Activated naive CD8-positive, alpha-beta T cell treated with anti-CD3 and anti-CD28 coated beads for 36 hours (primary cell): ENCODE measurements at places on chromosomes 16 and 17.
A peak's percentile ranks its signal among the peaks of the same experiment; 100 is the strongest.

DNA sequence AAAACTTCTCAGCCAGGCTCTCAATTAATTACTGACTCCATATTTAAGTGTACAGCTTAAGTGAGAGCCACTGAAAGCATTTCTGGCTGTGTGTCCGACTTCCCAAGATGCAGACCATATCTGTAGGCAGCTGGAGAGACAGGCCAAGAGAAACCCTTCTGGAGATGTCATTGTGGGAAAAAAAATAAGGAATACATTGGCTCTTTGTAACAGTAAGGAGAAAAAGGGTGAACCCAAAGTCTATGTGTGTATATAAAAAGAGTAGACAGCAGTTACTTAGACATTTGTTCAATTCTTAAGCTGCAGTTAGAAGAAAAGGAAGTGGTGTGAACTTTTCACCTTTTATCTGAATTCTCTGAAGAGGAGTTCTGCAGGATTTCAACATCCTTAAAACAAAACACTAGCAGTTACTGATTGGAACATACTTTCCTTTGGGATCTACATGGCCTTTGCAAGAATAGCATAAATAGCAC lies 21.7 kb downstream of the FAM117A start:
- H3K36me3 ChIP-seq, result peaks cover 17% of the 10 kb centered on the region
- no peaks in the 10 kb centered on the region for H3K27me3 ChIP-seq
- no peak for DNase-seq
- H3K4me1 ChIP-seq, result peaks cover 84% of the 10 kb centered on the region

DNA sequence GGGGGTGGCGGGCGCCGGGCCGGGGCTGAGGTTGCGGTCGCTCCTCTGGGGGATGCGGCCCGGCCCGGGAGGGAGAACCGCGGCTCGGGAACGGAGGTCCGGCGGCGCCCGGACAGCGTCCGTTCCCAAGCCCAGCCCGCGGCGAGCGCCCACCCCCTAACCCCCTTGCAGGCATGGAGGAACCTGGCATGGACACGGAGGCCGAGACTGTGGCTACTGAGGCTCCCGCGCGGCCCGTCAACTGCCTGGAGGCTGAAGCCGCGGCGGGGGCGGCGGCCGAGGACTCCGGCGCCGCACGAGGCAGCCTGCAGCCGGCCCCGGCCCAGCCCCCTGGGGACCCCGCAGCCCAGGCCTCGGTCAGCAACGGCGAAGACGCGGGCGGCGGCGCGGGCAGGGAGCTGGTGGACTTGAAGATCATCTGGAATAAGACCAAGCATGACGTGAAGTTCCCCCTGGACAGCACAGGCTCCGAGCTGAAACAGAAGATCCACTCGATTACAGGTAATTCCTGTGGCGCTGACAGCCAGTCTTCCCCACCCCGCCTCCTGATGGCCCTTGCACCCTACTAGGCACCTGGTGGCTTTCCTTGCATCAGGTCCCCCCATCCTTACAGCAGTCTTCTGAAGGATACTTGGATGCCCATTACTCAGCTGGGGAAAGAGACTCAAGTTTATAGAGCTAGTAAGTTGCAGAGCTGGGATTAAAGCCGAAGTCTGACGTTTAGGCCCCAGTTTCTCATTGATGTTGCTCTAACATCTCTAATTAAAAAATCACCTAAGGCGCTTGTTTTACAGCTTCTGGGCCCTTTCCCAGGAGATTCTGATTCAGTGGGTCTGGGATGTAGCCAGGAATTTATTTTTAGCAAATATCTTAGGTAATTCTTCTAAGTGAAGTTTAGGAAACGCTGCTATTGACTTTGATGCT lies 514 bp downstream of the UBFD1 start:
- DNase-seq, result no peak
- no peaks in the 10 kb centered on the region for H3K27me3 ChIP-seq
- peak overlapping the region; percentile 93 for H3K4me3 ChIP-seq
- peaks cover 24% of the 10 kb centered on the region for H3K36me3 ChIP-seq
- peak overlapping the region; percentile 82 for H3K27ac ChIP-seq

DNA sequence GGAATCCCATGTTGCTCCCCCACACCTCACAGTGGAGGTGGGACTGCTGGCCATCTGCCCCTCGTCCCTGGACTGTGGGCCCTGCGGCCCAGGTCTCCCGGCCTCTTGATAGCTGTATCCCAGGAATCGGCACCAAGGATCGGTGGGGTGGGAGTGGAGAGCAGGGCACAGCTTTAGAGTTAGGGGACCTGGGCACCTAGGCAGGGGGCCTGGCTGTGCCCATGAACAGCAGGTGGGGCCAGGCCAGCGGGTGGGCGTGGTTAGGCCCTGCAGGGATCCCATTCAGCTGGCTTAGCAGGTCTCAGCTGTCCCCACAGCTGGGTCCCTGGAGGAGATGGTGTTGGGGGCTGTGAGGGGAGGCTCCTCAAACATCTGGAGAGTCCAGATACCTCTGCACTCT lies 49.2 kb downstream of the SREBF1 start:
- H3K27ac ChIP-seq, result no peak overlapping the region
- H3K4me1 ChIP-seq, result peaks cover 29% of the 10 kb centered on the region
- no peak for DNase-seq
- no peaks in the 10 kb centered on the region for H3K36me3 ChIP-seq
- no peaks in the 10 kb centered on the region for H3K27me3 ChIP-seq
- H3K4me3 ChIP-seq, result no peak overlapping the region

GRCh38 chr17:14308636-14308964 lies 7.7 kb downstream of the HS3ST3B1 start:
- H3K36me3 ChIP-seq, result peaks cover 16% of the 10 kb centered on the region
- peaks cover 55% of the 10 kb centered on the region for H3K4me1 ChIP-seq
- H3K27me3 ChIP-seq, result no peaks in the 10 kb centered on the region
- DNase-seq, result no peak
- peak overlapping the region; percentile 80 for H3K27ac ChIP-seq

- DNase-seq, result no peak
- H3K27me3 ChIP-seq, result no peaks in the 10 kb centered on the region
- peaks cover 15% of the 10 kb centered on the region for H3K36me3 ChIP-seq
- peaks cover 4% of the 10 kb centered on the region for H3K4me1 ChIP-seq
These were observed 17.4 kb upstream of the INPP5K start for GRCh38 chr17:1533661-1534325.

GRCh38 chr17:29214215-29215146 lies 32.2 kb upstream of the CRYBA1 start:
- H3K36me3 ChIP-seq, result no peaks in the 10 kb centered on the region
- DNase-seq, result no peak
- no peak overlapping the region for H3K4me3 ChIP-seq
- peaks cover under 1% of the 10 kb centered on the region for H3K4me1 ChIP-seq
- H3K27me3 ChIP-seq, result no peaks in the 10 kb centered on the region

DNA sequence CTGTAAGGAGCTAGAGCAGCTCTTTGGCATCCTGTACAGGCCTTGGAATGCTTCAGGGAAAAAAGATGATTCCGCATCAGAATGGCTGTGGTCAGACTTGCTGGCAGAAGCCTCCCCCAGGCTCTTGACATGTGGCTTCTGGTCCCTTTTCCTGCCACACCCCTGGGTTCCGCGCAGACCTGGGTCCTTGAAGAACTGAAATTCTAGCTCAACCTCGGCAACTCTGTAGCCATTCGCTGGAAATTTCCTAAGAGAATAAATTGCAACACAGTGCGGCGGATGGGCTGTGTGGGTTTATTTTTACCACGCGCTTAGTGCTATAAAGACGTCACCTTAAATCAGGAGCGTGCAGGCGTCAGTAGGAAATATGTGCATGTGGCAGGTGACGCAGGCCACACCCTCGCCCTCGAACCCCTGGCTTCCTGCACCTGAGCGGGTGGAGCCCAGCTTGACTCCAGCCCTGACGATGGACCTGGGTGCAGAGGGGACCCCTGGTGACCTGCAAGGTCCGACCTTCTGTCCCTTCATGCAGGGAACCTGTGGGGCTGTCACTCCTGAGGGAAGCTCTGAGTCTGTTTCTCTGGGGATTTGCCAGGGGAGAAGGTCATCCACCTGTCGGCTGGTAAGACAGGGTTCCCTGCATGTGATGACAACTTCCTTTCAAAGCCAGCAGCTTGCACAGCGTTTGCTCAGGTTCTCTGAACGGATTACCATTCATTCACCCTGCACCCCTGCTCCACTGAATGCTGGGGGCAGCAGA lies 46.3 kb downstream of the METRNL start:
- H3K4me3 ChIP-seq, result no peak overlapping the region
- H3K27me3 ChIP-seq, result peaks cover 48% of the 10 kb centered on the region
- DNase-seq, result no peak
- no peaks in the 10 kb centered on the region for H3K36me3 ChIP-seq
- peaks cover 11% of the 10 kb centered on the region for H3K4me1 ChIP-seq

- H3K36me3 ChIP-seq, result no peaks in the 10 kb centered on the region
- H3K27me3 ChIP-seq, result no peaks in the 10 kb centered on the region
- H3K4me1 ChIP-seq, result no peaks in the 10 kb centered on the region
- DNase-seq, result peak; percentile 36
These were observed 39.1 kb upstream of the PABPN1L start for GRCh38 chr16:88905563-88905962.

DNA sequence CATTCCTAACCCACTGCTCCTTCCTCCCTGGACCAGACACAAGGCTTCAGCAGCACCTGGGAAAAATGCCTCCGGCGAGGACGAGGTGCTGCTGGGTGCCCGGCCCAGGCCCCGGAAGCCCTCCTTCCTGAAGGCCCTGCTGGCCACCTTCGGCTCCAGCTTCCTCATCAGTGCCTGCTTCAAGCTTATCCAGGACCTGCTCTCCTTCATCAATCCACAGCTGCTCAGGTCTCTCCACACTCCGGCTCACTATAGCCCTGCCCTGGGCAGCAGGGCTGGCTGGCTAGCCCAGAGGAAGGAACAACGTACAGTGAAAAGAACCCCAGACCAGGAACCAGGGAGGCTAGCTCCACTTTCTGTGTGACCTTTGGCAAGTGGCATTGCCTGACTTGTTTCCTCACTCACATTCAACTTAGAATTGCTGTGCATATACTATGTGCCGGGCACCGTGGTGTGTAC lies 26.2 kb downstream of the ABCC3 start:
- no peaks in the 10 kb centered on the region for H3K27me3 ChIP-seq
- H3K4me3 ChIP-seq, result no peak overlapping the region
- no peaks in the 10 kb centered on the region for H3K36me3 ChIP-seq
- DNase-seq, result no peak

DNA sequence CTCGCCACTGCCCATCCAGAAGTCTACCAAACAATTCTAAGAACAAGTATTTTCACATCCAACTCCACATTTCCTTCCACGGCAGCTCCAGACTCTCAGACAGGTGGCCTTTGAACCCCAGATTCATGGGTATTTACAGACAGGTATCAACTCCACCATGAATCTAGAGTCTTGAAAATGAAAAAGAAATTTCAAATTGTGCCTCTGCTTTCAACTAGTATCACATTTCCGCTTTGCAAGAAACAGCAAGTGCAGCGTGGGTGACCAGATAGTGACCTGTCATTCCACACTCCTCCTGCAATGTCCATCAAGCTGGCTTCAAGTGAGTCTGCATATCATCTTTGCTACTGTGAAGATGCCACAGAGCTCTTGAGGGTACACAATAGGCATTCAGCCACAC lies 232.4 kb upstream of the RPL38 start:
- H3K27ac ChIP-seq, result no peak overlapping the region
- H3K36me3 ChIP-seq, result no peaks in the 10 kb centered on the region
- H3K4me3 ChIP-seq, result no peak overlapping the region
- H3K4me1 ChIP-seq, result no peaks in the 10 kb centered on the region
- no peak for DNase-seq
- H3K27me3 ChIP-seq, result peaks cover 26% of the 10 kb centered on the region

GRCh38 chr17:38538906-38539305 lies 66.8 kb downstream of the SRCIN1 start:
- no peaks in the 10 kb centered on the region for H3K4me1 ChIP-seq
- DNase-seq, result no peak
- no peak overlapping the region for H3K27ac ChIP-seq
- H3K4me3 ChIP-seq, result no peak overlapping the region
- H3K36me3 ChIP-seq, result no peaks in the 10 kb centered on the region

- no peak overlapping the region for H3K27ac ChIP-seq
- H3K4me3 ChIP-seq, result no peak overlapping the region
These were observed 1.4 kb downstream of the PYY start for GRCh38 chr17:43952351-43952723.

DNA sequence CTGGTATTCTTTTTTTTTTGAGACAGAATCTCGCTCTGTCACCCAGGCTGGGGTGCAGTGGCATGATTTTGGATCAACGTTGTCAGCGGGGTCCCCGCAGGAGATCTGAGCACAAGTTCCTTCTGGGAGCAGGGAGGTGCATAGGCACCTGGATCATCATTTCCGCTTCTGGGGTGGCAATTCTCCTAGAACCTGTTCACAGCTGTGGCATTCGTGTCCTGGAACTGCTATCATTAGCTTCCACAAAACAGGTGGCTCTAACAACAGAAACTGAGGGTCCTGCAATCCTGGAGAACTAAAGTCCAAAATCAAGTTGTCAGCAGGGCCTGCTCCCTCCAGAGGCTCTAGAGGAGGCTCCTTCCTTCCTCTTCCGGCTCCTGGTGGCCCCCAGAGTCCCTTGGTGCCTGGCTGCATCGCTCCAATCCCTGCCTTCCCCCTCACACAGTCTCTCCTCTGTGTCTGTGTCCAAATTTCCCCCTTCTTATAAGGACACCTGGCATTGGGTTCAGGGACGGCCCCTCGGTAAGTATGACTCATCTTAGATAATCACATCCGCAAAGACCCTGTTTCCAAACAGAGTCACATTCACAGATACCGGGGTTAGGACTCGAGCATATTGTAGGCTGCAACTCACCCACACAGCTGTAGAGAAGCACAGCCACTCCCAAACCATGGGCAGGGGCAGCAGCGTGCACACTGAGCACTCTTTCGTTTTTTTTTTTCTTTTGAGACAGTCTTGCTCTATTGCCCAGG lies 43.5 kb upstream of the KLHDC4 start:
- peaks cover 30% of the 10 kb centered on the region for H3K4me1 ChIP-seq
- no peak overlapping the region for H3K4me3 ChIP-seq
- no peak for DNase-seq
- no peaks in the 10 kb centered on the region for H3K36me3 ChIP-seq
- H3K27me3 ChIP-seq, result no peaks in the 10 kb centered on the region
- no peak overlapping the region for H3K27ac ChIP-seq

- H3K4me3 ChIP-seq, result no peak overlapping the region
- H3K27me3 ChIP-seq, result peaks cover 29% of the 10 kb centered on the region
- no peak for DNase-seq
- H3K4me1 ChIP-seq, result no peaks in the 10 kb centered on the region
- H3K36me3 ChIP-seq, result no peaks in the 10 kb centered on the region
These were observed 177.7 kb downstream of the TMEM132E start for GRCh38 chr17:34757106-34757505.

GRCh38 chr17:67187927-67188326 lies 57.1 kb downstream of the HELZ start:
- peaks cover 10% of the 10 kb centered on the region for H3K36me3 ChIP-seq
- H3K4me1 ChIP-seq, result peaks cover 8% of the 10 kb centered on the region
- H3K27me3 ChIP-seq, result no peaks in the 10 kb centered on the region
- no peak for DNase-seq
- H3K27ac ChIP-seq, result no peak overlapping the region

- no peak overlapping the region for H3K4me3 ChIP-seq
- H3K36me3 ChIP-seq, result no peaks in the 10 kb centered on the region
- no peak for DNase-seq
- no peaks in the 10 kb centered on the region for H3K27me3 ChIP-seq
These were observed 83.7 kb downstream of the DNAH17 start for GRCh38 chr17:78493450-78493849.
